ENCODE measurements at places on chromosomes 3 and 15.

- no peak for DNase-seq
Observed at GRCh38 chr15:93029214-93029835, 59.7 kb downstream of the RGMA start.

DNA sequence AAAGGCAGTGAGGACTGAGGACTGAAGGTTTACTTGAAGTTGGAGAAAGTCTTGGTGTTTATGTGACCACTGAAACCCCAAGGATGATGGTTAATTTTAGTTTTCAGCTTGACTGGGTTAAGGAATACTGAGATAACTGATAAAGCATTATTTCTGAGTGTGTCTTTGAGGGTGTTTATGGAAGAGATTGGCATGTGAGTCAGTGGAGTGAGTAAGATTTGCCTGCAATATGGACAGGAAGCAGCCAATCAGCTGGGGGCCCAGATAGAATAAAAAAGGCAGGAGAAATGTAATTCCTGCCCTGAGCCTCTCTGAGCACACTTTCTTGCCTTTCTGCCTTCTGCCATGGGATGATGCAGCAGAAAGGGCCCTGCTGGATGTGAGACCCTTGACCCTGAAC lies 92.4 kb downstream of the KBTBD8 start:
- DNase-seq: no peak

DNA sequence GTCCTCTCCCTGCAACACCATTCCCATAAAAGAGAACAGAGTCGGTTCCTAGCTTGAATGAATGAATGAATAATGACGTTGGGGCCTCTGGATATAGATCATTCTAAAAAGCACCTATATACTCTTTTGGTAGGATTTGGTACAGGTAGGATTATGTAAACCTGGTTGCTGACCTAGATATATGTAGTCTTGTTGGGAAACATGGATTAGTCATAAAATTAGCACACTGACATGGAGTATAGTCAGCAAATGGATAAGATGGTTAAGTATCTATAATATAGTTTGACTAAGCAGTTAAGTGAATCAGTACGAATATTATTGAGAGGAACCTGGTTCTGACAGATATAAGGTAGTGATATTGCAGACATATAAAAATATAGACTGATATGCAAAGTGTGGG lies 142.5 kb downstream of the FILIP1L start:
- no peak for DNase-seq

GRCh38 chr3:113910966-113911365 lies 36.8 kb upstream of the ZDHHC23 start:
- DNase-seq: no peak

GRCh38 chr3:13769422-13769821 lies 110.4 kb downstream of the WNT7A start:
- no peak for DNase-seq

GRCh38 chr3:183264268-183264667 lies 11.2 kb downstream of the B3GNT5 start:
- DNase-seq: no peak

DNA sequence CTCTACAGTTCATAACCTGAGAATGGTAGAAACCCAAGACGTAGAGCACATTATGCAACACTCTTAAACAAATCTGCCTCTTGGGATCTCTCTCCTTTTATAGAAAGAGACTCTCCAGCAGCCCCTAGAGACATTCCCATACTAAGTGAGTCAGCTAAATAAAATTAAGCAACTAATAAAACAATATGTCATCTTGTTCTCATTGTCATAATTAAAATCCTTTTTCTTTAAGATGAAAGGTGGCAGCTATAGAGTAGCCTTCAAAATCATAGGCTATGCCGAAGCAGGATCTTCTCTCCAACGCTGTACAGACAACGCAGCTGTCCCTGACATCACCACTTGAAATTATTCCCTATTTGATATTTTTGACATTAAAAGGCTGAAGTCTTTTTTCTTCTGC lies 790.0 kb downstream of the FHIT start:
- DNase-seq: no peak

- no peak for DNase-seq
Observed at GRCh38 chr3:152175528-152175889, 93.2 kb upstream of the MBNL1 start.

- no peak for DNase-seq
Observed at GRCh38 chr3:139355476-139355875, 11.7 kb downstream of the MRPS22 start.

- no peak for DNase-seq
Observed at GRCh38 chr15:73931441-73931840, 5.2 kb downstream of the LOXL1 start.

- no peak for DNase-seq
Observed at GRCh38 chr3:94158512-94158911, 95.7 kb downstream of the NSUN3 start.

GRCh38 chr15:58515807-58516206 lies 84.0 kb downstream of the LIPC start:
- no peak for DNase-seq

- DNase-seq: no peak
Observed at GRCh38 chr3:28521663-28522062, 173.0 kb upstream of the AZI2 start.

GRCh38 chr3:197007296-197007940 lies 22.2 kb downstream of the MELTF start:
- DNase-seq: no peak

GRCh38 chr3:113147681-113148261 lies 63.6 kb upstream of the BOC start:
- no peak for DNase-seq

DNA sequence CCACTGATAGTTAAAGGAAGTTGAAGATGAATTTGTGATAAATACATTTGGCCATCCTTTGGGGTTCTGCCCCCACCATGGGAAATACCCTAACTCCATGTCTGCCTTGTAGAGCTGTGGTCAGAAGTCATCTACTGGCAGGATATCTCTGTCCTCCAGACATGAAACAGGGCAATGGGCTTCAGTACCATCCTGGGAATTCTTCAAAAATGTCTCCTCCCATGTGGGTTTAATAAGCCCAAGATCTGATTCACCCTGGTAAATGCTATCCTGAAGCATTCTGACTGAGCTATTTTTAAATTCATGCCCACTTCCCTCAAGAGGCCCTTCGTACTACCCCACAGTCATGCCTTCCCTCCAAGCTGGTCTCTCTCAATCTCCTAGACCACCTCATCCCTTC lies 113.7 kb upstream of the SLC25A36 start:
- DNase-seq: no peak

DNA sequence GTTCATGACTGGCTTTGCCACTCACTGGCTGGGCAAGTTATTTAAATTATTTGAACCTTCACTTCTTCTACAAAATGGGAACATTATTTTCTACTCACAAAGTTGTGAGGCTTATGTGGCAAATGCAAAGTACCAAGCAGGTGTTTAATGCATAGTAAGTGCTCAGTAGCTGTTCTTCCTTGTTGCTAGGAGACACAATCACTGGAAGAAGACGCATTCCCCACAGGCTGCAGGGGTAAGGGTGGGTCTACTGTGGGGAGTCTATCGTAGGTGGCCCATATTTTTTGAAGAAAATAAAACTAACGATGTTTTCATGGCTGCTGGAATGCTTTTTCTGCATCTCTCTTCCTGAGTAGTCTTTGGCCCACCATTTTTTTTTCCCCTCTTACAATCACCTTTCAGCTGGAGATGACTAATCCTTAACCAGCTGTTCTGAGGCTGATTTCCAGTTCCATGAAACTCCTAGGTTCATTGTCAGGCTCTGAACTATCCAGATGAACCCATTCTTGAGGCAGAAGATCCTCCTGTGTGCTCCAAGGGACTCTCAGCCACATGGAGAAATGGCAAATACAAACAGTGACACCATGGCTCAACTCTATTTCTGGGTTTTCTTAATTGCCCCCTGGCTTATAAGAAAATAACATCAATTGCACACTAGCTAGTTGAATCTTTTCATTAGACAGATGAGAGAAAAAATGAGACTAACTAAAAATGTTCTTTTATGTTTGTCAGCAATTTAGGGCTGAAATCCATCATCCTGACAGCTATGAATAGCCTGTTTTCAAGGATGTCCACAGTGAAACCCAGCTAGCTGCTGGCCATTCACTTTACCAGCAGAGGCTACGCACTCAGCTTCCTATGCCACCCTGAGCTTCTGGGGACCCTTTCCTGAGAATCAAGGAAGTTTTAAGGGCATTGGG lies 108.3 kb upstream of the ETV5 start:
- no peak for DNase-seq

GRCh38 chr3:89372456-89372855 lies 265.0 kb downstream of the EPHA3 start:
- DNase-seq: peak; percentile 9

GRCh38 chr15:100863075-100863795 lies 16.4 kb upstream of the ALDH1A3 start:
- DNase-seq: no peak

DNA sequence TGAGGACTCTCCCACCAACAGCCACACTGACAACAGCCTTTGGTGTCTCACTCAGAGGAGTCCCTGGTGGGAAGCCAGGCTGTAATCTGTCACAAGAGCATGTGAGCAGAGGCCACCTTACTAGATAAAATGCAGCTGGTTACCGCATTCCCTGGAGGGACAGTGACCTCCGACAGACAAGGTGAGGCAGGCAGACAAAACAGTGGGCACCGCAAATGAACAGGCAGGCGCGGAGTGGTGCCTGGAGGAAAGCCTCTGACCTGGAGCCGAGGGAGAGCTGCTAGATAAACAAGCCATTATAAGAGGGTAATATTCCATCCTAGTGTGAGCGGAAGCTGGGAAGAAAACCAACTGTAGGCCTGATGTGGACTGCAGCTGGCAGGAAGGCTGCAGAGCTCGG lies 736.4 kb downstream of the FHIT start:
- DNase-seq: no peak

DNA sequence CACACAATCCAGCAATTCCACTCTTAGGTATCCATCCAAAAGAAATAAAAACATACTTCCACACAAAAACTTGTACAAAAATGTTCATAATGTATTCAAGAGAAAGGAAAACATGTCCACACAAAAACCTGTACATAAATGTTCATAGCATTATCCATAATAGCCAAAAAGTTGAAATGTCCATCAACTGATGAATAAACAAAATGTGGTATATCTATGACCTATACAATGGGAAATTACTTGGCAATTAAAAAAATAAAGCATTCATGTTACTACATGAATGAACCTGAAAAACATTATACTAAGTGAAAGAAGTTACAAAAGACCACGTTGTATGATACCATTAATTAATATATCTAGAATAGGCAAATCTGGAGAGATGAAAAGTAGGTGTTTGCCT lies 17.9 kb downstream of the FRMD5 start:
- DNase-seq: no peak

- peak; percentile 32 for DNase-seq
Observed at GRCh38 chr3:51099794-51100535, 285.1 kb upstream of the MANF start.

- no peak for DNase-seq
Observed at GRCh38 chr15:85702321-85703101, 92.2 kb downstream of the KLHL25 start.

DNA sequence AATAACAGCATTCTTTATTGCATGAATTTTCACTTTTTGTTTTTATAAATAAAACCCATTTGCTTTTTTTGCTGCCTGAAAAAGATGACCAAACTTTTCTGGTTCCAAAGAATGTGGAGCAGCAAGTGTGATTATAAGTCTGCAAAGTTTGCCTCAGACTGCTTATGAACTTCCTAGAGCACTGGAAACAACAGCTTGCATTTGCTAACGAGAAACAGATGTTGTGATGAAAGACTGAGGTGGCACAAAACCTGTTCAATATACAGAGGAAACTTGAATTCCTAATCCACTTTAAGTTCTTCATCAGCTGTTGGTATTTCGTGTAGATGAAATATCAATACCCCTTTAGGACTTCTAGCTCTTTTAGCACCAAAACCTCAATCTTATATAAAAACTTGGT lies 9.3 kb downstream of the ZPLD1 start:
- peak; percentile 52 for DNase-seq

DNA sequence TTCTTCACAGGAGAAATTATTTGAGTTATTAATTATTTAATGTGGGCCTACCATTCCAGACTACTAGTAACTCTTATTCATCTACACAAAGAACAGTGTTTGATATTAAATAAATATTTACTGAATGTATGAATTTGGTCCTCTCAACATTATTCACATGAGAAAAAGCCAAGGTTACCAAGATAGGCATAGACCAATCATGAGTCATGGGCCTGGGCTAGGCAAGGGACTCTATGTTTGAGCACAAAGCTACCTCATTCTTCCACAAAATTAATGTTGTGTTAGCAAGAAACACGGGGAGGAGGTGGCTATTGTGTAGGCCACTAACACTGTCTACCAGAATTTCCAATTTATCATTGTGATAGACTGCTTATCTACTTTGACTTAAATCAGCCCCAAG lies 115.7 kb downstream of the SERPINI1 start:
- DNase-seq: no peak

DNA sequence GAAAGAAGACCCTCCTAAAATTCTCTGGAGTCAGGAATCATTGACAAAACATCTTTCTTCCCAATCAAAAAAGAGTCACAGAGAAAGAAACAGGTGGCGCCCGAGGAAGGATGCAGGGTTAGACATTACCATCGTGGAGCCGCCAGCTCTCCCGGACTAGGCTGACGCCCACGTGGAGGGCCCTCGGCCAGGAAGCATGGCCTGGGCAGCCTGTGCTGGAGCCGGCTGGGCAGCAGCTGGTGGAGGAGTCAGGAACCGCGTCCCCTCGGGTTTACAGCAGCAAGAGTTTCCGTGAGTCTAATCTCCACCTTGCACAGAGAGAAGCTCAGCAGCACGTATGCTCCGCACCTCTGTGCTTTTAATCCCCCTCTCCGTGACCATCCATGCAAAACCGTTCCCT lies 533.7 kb upstream of the ATP11B start:
- DNase-seq: no peak

- DNase-seq: no peak
Observed at GRCh38 chr3:31861826-31862225, 119.2 kb downstream of the OSBPL10 start.

DNA sequence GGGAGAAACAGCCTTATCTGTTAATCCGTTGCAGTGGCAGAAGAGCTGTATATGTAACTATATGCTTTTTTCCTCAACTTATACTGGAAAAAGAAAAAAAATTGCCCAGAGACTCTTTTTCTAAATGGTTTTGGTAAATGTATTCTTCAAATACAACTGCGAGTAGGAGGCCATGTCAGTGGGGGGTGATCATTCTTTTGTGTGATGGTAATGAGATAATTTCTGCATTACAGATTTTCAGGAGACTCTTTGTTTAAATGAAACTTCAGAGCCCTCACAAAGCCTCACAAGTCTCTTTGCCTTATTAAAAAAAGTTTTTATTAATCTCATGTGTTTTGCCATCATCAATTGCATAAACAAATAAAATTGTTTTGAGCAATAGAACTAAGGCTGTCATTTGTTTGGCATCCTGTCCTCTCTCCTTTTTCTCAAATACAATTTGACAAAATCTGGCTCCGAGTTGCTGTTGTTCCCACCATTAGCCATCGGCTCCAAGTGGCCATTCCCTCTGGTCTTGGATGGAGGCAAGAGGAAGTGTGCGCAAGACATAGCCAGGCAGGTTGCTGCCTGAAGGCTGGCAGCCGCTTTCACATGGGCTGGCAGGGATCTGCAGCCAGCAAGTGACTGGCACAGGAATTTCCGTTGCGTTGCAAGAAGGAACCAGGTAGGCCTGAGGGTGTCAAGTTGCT lies 116.7 kb downstream of the FNDC3B start:
- no peak for DNase-seq

GRCh38 chr3:63724987-63725386 lies 72.5 kb downstream of the SNTN start:
- DNase-seq: no peak

Data from HFF-Myc (cell line).